SJCRH30 (cell line): ENCODE measurements at places on chromosomes 12 and 14. TPM values are rescaled to one million over a fixed set of nuclear protein-coding genes. Genes with fewer than 3 reads are reported as not detected.
A peak's percentile ranks its signal among the peaks of the same experiment; 100 is the strongest.

Gene CIROP
- not detected in 2 replicates for total RNA-seq

Gene EML1
- 8.8 and 10.8 TPM in 2 replicates for total RNA-seq

Gene PROX2
- total RNA-seq = not detected in 2 replicates

Gene GOLGA5
- 21.6 and 22.2 TPM in 2 replicates for total RNA-seq

Gene CCER1
- not detected in 2 replicates for total RNA-seq

Gene RASSF9
- 0.03 and 0.10 TPM in 2 replicates for total RNA-seq

Gene VTI1B
- 34.7 and 35.3 TPM in 2 replicates for total RNA-seq

Gene NFYB
- 33.3 and 38.4 TPM in 2 replicates for total RNA-seq

Gene CMA1
- not detected in 2 replicates for total RNA-seq

Gene KRT78
- not detected in 2 replicates for total RNA-seq

Gene NOXRED1
- total RNA-seq = 0.06 TPM in 1 of 2 replicates, not detected in the other

Gene GPRC5D
- not detected in 2 replicates for total RNA-seq

Gene ADGRD1
- 0.13 and 0.36 TPM in 2 replicates for total RNA-seq

Gene TMEM119
- 19.1 TPM in 2 replicates for total RNA-seq

DNA sequence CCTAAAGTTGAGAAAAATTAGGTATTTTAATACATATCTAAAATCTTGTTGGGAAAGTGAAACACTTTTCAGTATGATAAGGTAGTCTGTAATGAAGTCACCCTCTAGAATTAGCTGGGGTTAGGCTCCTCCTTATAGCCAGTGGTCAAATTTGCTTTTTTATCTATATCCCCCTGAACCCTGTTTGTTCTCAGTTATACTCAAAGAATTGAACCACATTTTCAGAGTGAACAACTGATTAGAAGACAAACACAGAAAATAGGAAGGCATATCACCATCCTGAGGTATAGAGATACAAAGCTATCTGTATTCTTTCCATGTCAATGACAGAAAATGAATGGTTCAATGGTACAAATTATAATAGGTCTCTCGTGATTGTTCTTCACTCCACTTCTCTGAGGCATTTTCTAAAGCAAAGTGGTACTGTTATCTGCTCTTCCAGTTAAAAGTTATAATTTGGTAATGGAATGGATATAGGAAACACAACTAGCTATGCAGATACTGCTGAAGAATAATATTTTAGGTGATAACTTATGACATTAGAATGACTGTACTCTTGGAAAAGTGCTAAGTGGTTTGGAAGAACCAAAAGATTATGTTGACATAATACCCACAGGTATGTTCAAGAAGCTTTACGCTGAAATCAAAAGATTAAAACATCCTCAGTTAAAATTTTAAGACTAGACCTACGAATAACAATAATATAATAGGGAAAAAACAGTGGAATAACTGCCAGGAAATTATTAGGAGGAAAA lies 27.6 kb downstream of the WASHC3 start:
- DNase-seq = no peak

- no peak for DNase-seq
Measured at GRCh38 chr12:28034271-28034670, 61.7 kb upstream of the PTHLH start.

- DNase-seq = no peak
Measured at GRCh38 chr12:114238808-114239207, 167.1 kb downstream of the TBX5 start.

DNA sequence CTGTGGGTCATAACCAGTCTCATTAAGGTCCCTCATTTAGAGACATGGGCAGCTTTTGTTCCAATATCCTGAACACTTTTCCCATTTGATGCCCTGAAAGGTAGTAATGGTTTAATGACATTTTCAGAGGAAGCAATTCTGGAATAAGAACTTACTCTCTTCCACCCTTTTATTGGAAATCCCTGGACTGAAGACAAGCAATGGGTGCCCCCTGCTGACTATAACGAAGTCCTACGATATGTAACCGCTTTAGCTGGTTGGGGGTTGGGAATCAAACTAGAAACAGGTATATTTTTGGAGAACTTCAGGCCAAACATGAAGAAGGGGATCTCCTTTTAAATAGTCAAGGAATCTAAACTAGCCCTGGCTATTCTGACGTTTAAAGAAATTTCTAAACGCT lies 20.5 kb downstream of the SARNP start:
- peak; percentile 65 for DNase-seq

DNA sequence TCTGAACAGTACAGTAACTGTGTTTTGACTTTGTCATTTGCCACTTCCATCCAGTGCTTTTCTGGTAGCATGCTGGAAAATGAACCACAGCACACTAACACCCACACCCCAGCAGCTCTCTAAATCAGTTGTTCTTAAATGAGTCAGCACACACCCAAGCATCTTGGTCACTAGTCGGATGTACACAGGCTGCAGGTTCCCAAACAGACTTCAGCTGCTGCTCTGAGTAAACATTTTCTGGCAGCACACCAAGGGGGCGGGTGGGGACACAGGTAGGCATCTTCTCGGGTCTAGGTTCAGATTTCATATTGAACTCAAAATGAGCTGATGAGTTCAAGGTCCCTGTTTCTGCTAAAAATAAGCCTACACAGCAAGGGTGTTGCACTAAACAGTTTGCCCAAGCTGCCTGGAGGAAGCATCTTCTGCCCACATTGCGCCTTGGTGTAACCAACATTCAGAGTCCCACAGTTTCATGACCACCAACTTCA lies 39.8 kb downstream of the IFNG start:
- peak; percentile 39 for DNase-seq

- peak; percentile 61 for DNase-seq
Measured at GRCh38 chr12:29728030-29728429, 55.7 kb downstream of the TMTC1 start.

- peak; percentile 17 for DNase-seq
Measured at GRCh38 chr12:55930771-55931316, at the start of gene DGKA. Gene DGKA, plus strand, starts transcription at chr12:55931162. Its CDS starts 5,342 bp downstream, at chr12:55936504.

DNA sequence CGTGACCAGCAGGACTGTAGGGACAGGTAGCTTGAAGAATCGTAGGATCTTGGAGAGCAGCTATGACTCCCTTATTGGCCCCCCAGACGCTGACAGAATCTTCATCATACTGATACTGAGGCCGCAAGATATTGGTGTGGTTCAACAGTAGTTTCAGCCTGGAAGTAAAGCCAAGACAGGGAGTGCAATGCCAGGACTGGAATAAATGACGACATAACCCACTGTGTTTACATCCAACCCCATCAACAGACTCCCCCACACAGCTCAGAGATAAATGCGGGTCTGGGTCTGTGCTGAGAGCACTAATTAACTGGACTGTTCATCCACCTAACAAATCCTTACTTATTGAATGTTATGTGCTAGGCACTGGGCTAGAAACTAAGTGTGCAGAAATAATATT lies 16.6 kb downstream of the NOXRED1 start:
- DNase-seq = no peak

- no peak for DNase-seq
Measured at GRCh38 chr14:105387530-105387922, 10.8 kb upstream of the TEX22 start.

- DNase-seq = no peak
Measured at GRCh38 chr12:63899396-63899795, 54.9 kb downstream of the SRGAP1 start.

DNA sequence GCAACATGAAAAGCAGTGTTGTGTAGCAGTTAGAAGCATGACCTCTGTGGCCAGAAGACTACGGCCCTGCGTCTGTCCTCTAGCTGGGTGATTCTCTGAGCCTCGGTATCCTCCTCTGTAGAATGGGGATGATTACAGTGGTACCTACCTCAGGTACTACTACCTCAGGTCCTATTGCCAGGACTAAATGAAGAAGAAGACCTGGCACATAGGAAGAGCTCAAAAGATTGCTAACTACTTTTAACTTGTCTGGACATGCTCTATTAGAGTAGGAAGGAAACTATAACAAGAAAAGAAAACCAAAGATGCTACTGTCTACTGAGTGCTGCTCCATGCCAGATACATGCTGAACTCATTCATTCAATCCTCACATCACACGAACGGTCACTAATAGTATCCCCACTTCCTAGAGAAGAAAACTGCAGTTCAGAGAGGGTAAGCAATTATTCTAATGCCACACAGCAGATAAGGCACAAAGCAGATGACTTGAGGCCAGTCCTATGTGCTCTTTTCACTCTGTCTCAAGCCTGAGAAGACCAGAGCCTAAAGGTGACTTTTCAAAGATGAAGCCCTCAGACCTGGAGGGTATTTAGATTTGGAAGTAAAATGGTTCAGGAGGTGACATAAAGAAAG lies 108.1 kb upstream of the HIF1A start:
- DNase-seq = no peak

GRCh38 chr12:122355706-122356105 lies 66.8 kb downstream of the CLIP1 start:
- DNase-seq = peak; percentile 44

DNA sequence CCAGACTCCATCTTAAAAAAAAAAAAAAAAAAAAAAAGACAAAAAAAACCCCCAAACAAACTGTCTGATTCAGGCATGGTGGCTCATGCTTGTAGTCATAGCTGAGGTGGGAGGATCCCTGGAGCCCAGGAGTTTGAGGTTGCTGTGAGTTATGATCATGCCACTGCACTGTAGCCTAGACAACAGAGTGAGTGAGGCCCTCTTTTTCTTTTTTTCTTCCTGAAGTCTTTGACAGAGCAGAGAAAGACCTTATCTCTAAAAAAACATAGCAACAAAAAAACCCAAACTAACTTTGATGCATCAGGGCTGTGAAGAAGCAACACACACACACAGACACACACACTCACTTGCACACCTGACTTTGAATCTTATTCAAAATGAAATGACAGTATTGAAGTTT lies 7.7 kb upstream of the AMN1 start:
- no peak for DNase-seq

- no peak for DNase-seq
Measured at GRCh38 chr12:104000807-104001434, 35.2 kb downstream of the TDG start.

DNA sequence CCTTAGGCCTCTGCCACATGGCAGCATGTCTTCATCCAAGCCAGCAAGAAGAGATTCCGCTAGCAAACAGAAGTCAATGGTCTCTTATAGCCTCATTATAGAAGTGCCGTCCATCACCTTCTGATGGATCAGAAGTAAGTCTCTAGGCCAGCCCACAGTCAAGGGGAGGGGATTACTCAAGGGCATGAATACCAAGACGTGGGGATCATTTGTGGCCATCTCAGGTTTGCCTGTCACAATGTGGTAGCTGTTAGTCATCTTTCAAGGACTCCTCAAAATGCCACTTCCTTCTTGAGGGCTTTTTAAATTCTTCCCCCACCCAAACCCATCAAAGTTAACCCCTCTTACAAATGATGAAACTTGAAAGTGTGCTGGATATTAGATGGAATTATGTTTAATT lies 8.1 kb upstream of the ADCY6 start:
- DNase-seq = no peak

DNA sequence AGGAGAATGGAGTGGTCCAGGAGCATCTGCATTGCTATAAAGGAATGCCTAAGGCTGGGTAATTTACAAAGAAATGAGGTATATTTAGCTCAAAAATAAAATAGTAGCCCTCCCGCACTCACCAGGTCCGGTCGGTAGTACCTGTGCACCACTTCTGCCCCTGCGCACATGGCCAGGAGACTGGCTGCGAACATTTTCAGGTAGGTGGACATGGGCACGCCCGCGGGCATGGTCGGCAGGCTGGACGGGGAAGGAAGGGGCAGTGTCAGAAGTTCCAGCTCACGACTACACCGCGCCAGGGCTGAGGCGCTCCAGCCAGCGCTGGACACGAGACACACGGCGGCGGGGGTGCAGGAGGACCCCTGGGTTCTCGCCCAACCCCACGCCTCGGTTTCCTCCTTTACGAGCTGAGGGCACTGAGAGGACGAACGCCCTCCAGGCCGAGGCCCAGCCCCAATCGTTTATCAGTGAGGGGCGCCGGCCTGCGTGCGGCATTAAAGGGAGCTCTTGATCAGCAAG lies 9.1 kb upstream of the TDG start:
- DNase-seq = no peak

GRCh38 chr14:98131406-98131805 lies 1140.6 kb downstream of the BCL11B start:
- DNase-seq = no peak

GRCh38 chr12:49909826-49910225 lies 6.1 kb upstream of the FAIM2 start:
- DNase-seq = peak; percentile 71

GRCh38 chr14:78005325-78005724 lies 164.8 kb upstream of the NRXN3 start:
- no peak for DNase-seq

- no peak for DNase-seq
Measured at GRCh38 chr12:4555804-4556203, 6.2 kb upstream of the DYRK4 start.

DNA sequence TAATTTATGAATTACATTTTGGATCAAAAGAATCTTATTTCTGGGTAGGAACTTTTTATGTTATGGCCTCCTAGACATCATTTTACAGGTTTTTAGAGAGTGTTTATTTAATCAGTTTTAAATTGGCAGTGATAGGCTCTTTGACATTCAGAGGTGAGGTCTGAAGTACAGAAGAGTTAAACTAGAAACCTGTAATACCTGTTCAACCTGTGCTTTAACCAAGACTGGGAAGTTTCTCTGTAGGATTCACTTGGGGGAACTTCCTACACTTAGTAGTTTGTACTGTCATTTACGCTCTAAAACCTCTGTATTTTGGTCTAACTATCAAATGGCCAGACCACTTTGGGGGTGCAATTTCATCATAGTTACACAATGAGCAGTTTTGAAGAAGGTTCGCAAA lies 35.9 kb downstream of the PLEKHA5 start:
- DNase-seq = no peak

- DNase-seq = no peak
Measured at GRCh38 chr12:98369581-98369980, 145.8 kb upstream of the TMPO start.

DNA sequence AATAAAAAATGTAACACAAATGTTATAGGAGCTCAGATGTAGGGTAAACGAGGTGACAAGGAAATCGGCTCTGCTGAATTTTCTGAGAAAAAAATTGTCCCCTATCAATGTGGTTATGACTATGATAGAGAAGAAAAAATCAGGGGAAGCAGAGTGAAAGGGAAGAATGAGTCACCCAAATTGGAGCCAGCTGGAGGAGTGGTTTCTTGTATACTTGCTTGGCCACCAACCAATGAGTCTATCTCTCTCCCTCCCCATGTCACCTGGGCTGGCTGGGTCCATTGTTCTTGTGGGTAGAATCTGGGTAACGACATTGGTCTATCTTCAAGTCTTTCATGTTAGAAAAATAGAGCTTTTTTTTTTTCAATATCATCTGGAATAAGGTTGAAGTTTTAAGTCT lies 196.6 kb upstream of the FLRT2 start:
- DNase-seq = no peak

- DNase-seq = no peak
Measured at GRCh38 chr12:46149079-46149464, 119.8 kb downstream of the SLC38A1 start.
